ENCODE measurements at places on chromosomes 13 and 19.

DNA sequence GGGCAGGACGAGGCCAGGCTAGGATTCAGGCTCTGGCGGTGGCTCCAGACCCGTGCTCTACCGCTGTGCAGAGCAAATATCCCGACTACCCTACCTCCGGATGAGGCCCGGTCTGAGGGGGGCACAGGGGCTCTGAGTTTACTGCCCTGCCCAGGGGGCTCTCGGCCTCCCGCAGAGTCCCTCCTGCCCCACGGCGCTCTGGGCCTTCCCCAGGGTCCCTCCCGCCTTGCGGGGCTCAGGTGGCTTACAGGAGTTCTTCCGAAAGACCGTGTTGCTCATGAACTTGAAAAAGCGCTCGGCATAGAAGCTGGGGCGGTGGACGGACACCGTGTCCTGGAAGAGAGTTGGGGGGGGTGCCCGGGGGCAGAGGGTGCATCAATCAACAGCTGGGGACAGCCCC, 19.1 kb upstream of the CACTIN start:
- DNase-seq = no peak

DNA sequence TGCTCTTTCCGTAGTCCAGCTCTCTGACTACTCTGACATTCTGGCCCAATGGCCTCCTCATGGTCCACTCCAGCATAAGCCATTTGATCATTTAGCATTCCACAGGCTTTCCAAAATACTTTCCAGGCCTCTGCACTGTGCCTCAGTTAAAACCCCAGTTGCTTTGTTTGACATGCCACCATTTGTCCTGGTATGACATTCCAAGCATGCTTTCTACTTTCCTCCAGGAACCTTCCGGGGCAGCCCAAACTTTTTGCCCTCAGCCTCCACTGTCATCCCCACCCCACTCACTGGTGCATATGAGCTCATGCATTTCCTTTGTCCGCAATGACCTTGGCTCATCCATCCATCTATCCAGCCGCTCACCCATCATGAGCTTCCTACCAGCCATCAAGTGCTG, 41.8 kb upstream of the WASF3 start:
- no peak for DNase-seq

DNA sequence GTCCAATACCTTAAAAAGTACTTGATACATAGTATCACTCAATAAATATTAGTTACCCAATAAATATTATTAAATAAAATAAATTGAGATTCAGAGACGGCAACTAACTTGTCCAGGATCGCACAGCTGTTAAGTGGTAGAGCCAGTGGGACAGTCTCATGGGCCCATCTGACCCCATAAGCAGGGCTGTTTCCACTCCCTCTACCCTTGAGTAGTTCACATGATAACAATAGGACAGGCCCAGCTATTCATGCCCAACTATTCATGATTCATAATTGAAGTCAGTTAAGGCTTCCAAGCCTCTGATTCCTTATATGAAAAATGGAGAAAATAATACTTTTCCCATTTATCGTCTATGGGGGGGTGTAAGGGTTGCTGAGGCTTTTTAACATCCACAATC, 78.2 kb downstream of the C13orf42 start:
- no peak for DNase-seq

DNA sequence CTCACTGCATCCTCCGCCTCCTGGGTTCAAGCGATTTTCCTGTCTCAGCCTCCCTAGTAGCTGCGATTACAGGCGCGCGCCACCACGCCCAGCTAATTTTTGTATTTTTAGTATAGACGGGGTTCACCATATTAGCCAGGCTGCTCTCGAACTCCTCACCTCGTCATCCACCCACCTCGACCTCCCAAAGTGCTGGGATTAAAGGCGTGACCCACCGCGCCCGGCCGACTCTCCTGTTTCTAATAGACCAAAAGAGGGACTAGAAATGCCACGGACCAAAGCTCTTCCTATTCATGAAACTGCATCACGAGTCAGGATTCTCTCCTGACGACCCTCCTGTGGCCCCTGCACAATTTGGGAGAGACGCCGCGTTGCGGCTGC, 563 bp downstream of the ZNF43 start:
- DNase-seq = no peak

DNA sequence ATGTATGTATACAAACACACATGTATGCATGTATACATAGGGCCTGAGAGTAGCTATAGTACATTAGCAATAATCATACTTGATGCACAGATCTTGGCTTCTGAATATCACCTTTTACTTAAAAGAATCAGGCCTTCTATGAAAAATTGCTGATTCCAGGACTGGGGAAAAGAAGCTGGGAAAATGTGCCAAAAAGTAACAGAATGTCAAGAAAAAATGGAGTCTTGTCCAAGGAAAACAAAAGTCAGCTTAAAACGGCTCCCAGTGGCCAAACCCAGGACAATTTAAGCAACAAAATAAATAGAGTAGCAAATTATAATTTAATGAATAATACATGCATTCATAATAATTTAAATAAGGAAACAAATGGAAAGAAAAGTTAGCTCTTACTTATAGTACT, 2104.9 kb downstream of the PCDH9 start:
- DNase-seq = no peak

DNA sequence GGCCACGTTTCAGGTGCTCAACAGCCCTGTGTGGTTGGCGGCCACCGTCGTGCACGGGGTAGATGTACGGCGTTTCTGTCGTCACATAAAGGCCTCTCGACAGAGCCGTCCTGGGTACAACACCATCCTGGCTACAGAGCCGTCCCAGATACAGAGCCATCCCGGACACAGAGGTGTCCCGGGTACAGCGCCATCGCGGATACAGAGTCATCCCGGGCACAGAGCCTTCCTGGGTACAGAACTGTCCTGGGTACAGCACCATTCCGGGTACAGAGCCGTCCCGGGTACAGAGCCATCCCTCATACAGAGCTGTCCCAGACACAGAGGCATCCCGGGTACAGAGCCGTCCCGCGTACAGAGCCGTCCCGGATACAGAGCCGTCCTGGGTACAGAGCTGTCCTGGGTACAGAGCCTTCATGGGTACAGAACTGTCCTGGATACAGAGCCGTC, 222.7 kb upstream of the SOX1 start:
- DNase-seq = no peak

GRCh38 chr19:4267101-4267900, 11.8 kb upstream of the SHD start:
- peak; percentile 61 for DNase-seq

DNA sequence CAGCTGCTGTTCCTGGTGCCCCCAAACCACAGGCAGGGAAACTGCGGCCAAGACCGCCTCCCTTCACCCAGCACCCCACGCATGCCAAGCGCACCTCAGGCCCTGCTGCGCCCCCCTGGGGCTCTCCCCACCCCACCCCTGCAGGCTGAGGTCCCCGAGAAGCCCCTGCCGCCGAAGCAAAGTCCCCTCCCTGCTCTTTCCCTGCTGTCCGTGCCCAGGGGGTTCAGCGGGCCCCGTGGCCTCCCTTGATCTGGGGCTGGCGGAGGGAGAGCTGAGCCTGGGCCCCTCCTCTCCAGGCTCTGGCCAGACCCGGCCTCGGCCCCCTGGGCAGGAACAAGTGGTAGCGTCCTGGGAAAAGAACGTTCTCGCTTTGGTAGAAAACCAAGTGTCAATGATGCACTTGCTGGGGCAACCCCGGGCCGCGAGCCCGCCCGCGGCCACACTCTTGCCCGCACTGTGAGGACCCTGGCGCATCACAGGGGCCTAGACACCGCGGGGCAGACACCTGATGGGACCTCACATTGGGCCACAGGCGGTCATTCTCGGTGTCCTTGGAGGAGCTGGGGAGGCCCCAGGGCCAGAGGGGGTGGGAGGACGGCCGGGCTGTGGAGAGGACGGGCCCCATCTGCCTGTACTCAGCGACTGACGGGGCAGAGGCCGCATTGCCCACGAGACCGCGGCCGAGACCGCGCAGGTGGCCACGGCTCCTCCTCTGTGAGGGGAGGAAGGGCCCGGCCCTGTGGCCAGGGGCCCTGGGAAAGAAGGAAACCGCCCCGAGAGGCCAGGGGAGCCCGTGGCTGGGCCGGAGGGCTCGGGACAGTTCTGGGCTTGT, 29.0 kb downstream of the GPX4 start:
- no peak for DNase-seq

- DNase-seq = no peak
These were observed 29.5 kb upstream of the AKT2 start for GRCh38 chr19:40314656-40315055.

DNA sequence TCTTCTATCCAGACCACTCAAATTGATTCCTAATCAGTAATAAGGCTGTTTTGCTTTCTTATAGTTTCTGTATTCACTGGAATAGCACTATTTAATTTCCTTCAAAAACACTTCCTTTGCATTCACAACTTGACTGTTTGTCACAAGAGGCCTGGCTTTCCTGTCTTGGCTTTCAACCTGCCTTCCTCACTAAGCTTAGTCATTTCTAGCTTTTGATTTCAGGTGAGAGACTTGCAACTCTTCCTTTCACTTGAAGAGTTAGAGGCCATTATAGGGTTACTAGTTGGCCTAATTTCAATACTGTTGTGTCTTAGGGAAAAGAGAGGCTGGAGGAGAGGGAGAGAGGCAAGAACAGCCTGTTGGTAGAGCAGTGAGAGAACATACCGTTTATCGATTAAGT, 47.0 kb downstream of the SACS start:
- DNase-seq = no peak

GRCh38 chr19:14048443-14049153, 13.3 kb downstream of the PALM3 start:
- DNase-seq = peak; percentile 44

DNA sequence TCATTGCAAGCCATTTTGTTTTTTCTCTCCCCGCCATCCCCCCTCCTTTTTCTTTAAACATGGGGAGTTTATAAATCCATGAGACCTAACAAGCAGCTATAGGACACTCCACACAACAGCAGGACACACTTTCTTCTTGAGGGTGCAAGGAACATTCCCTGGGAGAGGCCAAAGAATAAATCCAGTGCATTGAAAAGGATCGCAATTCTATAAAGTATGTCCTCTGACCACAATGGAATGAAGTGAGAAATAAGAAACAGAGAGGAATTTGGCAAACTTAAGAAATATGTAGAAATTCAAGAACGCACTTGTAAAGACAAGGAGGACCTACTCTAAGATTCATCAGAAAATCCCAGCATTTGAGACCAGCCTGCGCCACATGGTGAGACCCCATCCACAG, 11.9 kb downstream of the KLF2 start:
- no peak for DNase-seq

DNA sequence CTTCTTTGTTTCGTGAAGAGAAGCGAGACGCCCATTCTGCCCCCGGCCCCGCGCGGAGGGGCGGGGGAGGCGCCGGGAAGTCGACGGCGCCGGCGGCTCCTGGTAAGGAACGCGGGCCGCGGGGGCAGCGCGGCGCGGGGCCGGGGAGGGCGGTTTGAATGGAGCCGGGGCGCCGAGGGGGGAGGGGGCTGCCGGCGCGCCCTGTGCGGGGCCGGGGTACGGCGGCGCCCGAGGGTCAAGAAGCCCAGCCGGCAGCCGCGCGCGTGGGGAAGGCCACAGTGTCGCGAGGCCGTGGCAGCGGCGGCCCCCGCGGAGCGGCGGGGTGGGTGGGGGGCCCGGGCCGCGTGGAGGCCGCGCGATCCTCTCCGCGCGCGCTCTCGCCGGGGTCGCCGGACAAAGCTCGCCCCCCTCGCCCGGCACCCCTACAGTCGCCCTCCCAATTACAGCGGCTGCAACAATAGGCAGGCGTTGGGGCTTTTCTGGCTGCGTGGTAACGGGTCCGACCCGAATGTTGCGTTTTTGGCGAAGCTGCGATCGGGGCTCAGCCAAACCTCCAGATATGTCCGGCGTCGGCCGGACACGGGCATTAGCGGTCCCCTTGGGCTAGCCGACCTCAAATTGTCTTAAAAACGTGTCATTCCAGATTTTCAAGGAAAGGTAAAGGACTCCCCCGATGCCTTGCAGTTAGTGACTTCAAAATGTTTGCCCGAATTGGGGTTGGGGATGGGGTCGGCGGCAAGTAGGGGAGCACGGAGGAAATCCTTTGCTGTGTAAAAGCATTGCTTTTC, 437 bp downstream of the SMARCA4 start:
- DNase-seq = no peak

DNA sequence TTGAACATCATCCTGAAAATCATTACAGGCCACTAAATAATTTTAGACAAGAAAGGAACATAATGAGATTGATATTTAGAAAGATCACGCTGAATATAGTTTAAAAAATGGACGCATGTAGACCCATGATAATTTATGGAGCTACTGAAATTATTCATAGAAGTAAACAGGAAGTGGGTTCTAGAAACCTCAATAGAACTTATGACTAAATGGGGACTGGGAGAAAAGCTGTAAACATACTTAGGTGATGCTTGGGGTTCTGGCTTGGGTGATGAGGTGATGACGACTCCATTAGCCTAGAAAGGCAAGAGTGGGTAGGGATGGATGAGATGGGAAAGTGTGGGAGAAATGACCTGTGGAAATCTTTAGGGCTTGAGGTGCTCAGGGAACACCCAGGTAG, 484.0 kb downstream of the MYO16 start:
- DNase-seq = no peak

GRCh38 chr13:111286162-111286561, 34.3 kb upstream of the TEX29 start:
- DNase-seq = peak; percentile 3

GRCh38 chr19:55549500-55550320, 4.4 kb upstream of the SBK3 start:
- peak; percentile 88 for DNase-seq

GRCh38 chr19:42270346-42271044, 1.4 kb downstream of the CIC start:
- DNase-seq = peak; percentile 83

GRCh38 chr19:49200238-49200862, 42.8 kb downstream of the TRPM4 start:
- DNase-seq = peak; percentile 58

- DNase-seq = no peak
These were observed 16.5 kb downstream of the LSM4 start for GRCh38 chr19:18306209-18306887.

DNA sequence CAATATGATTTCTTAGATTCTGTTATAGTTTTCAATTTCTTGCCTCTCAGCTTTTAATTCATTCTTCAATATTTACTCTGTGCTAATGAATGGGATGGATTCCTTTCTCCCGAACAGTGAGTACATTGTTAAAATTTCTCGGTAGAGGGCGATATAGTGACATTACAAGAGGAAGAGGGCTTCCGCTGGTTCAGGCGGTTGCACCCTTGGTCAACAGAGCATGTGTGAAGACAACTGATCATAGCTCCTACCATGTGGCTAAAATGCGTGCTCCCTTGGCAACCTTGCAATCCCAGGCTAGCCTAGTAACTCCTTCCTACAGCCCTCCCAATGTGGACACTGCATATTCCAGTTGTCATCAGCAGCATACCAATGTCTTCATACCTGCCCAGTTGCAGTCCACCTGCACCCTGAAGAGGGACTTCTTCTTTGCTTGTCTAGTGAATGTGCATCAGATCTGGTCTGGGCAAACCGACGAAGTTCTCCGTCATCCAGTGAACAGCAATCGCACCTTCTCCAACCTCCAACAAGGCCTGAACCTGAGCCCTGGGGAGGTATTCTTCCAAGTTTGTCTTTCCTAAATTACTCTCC, 653.0 kb upstream of the GPC6 start:
- peak; percentile 0 for DNase-seq

- no peak for DNase-seq
These were observed 12.2 kb upstream of the KCTD15 start for GRCh38 chr19:33784432-33784831.
